ENCODE measurements at places on chromosomes 12 and 14.
A peak's percentile ranks its signal among the peaks of the same experiment; 100 is the strongest.

GRCh38 chr12:76444408-76444984, 96.3 kb upstream of the BBS10 start:
- no peaks in the 10 kb centered on the region for H3K27me3 ChIP-seq
- H3K4me1 ChIP-seq = peaks cover 8% of the 10 kb centered on the region
- H3K27ac ChIP-seq = no peak overlapping the region
- H3K4me3 ChIP-seq = no peak overlapping the region

DNA sequence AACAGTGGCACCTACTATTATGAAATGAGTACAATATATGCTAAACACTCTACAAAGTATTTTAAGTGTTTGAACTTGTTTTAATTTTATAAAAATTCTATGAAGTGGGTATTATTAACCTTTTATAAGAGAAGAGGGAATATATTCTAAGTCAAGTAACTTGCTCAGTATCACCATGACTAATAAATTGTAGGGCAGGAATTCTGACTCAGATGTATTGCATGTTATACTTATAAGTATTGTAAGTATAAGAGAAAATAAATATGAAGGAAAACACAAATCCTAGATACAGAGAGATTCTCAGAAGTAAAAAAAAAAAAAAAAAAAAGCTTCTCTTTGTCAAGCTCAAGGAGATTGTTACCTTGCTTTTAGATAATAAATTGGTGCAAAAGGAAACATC, 893.2 kb downstream of the SLC16A7 start:
- DNase-seq = no peak
- no peaks in the 10 kb centered on the region for H3K4me1 ChIP-seq
- no peak overlapping the region for H3K4me3 ChIP-seq
- peaks cover 4% of the 10 kb centered on the region for H3K27me3 ChIP-seq
- no peak overlapping the region for H3K27ac ChIP-seq

- no peak overlapping the region for H3K27ac ChIP-seq
- no peak overlapping the region for H3K4me3 ChIP-seq
- H3K36me3 ChIP-seq = no peaks in the 10 kb centered on the region
- no peaks in the 10 kb centered on the region for H3K4me1 ChIP-seq
- DNase-seq = no peak
Observed at GRCh38 chr14:76236172-76237130, 84.7 kb downstream of the GPATCH2L start.

- no peak overlapping the region for H3K27ac ChIP-seq
- no peaks in the 10 kb centered on the region for H3K27me3 ChIP-seq
- H3K36me3 ChIP-seq = peaks cover 22% of the 10 kb centered on the region
- H3K4me3 ChIP-seq = no peak overlapping the region
- no peak for DNase-seq
- H3K4me1 ChIP-seq = peaks cover 4% of the 10 kb centered on the region
Observed at GRCh38 chr12:32587581-32588495, 91.3 kb upstream of the DNM1L start.

DNA sequence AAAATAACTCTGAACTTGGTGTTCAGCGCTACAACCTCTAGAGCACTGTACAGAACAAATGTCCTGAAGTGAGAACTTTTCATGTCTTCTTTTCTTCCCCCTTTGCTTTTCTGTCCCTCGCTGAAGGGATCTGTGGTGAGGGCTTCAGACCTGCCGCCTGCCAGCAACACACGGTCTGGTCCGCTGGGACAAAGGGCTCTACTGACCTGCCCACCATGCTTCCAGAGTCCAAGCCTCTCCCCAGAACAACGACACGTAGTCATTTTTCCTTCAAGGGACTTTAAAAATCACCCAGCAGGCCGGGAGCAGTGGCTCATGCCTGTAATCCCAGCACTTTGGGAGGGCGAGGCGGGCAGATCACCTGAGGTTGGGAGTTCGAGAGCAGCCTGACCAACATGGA, 140.4 kb downstream of the EFCAB11 start:
- peak overlapping the region; percentile 42 for H3K4me3 ChIP-seq
- H3K27ac ChIP-seq = peak overlapping the region; percentile 31
- DNase-seq = no peak
- peaks cover 14% of the 10 kb centered on the region for H3K4me1 ChIP-seq

Measured in type B pancreatic cell (in vitro differentiated cells).